ENCODE measurements at places on chromosomes 6 and 20.

GRCh38 chr6:114376611-114377175 lies 33.9 kb upstream of the HS3ST5 start:
- DNase-seq: no peak

DNA sequence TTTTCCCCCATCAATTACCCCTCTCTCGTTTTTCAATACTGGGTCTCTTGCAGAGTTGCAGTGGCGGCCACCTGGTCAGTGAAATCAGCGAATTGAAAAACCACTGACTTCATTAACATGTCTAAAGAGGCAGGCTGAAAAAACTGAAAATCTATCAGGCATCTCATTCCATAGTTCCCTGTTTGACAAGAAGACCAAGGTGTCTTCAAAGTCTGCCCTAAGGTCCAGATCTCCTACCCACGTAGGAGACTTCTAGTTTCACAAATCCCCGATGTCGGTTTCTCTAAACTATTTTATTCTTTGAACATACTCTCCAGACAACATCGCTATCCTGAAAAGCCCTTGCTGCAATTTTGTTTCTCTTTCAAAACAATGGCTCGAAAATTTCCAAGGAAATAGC lies 796 bp upstream of the TUBB start:
- DNase-seq: no peak

DNA sequence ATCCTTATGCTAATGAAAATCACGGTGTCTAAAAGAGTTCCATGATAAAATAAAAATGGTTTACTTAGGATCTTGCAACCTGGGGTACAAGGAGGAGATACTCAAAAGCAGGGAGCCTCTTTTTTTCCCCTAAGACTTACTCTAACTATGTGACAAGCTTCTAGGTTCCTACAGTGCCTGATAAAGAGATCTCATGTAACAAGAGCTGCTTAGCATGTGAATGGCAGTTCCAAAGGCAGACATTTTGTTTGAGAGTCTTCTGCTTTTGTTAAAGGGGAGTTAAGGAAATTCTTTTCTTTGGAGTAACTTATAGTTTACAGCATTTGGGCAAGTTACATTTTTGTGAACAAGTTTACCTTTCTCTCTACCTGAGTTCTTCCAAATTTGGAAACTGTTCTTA lies 945.8 kb upstream of the ADGRB3 start:
- DNase-seq: no peak

- no peak for DNase-seq
These were observed 646 bp downstream of the HMGA1 start for GRCh38 chr6:34237316-34237721.

DNA sequence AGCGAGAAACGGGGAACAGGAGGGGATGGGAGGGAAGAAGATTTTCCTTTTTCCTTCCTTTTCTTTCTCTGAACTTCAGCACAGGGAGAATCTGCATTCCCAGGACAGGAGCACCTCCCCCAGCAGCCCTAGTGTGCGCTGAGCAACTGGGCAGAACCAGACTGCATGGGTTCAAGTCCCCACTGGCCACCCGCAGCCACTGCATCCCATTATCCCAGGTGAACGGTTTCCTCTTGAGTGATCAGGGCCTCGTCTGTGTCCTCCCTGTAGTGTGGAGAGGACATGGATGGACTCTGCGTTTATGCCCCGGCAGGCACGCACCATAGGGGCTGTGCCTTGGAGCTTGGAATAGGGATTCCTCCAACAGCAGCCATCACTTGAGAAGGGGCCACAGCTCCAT lies 53.0 kb downstream of the ANKRD60 start:
- DNase-seq: no peak

- no peak for DNase-seq
These were observed 55.6 kb downstream of the CARMIL1 start for GRCh38 chr6:25334793-25335192.

GRCh38 chr6:1231941-1232340 lies 80.0 kb upstream of the FOXQ1 start:
- no peak for DNase-seq

DNA sequence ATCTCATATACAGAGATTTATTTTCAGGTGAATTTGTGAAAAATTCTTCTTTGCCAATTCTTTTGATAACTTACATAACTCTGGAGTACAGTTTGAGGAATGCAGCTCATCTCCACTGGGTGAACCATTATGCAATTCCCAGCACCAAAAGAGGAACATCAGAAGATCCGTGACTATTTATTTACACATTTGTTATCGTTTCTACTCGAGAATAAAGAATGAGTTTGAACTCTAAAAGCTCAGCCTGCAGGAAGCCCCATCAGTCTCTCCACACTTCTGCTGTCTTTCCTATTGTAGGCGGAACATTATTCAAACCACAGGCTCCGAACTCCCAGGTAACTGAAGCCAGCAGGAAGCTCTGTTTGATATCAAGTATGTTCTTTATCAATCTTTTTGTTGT lies 95.9 kb upstream of the IFNGR1 start:
- DNase-seq: no peak

DNA sequence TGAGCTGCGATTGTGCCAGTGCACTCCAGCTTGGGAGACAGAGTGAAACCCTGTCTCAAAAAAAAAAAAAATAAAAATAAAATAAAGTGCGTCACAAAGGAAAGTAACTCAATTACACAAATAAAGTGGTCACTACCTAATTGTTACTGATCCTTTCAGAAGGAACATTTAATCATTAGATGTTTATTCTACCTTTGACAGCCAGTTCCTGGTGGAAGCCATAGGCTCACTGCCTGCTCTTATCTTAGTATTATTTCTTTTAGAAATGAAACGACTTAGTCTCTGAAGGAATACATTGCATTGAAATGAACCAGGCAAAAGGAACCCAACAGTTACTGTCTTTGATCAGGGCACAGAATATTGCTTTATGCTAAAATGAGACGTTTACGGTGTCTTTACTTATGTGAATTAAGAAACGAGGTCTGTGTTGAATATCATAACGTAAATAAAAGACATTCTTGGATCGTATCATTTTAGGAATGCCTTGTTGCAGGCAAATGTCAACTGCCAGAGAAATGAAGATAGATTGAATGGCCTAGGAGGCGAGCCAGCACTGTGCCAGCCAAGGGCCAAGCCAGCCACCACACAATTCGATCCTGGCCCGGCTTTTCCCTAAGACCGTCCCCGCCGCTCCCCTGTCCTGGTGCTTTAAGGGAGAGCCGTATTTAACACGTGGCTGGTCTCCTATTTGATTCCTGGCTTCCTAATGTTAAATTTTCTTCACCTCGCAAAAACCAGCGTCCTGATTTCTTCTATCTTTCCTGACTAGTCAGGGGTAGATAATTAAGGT lies 136.7 kb upstream of the GMDS start:
- no peak for DNase-seq

GRCh38 chr6:70270287-70271005 lies 32.4 kb downstream of the COL9A1 start:
- no peak for DNase-seq
